ENCODE measurements at places on chromosomes 5 and 9. TPM values are rescaled to one million over a fixed set of nuclear protein-coding genes. Genes with fewer than 3 reads are reported as not detected.

The SLCO4C1 gene
- not detected for total RNA-seq

The WDR31 gene
- 2.0 TPM for total RNA-seq

The OR2Y1 gene
- total RNA-seq: not detected

The SLC34A1 gene
- total RNA-seq: not detected

GRCh38 chr9:131049829-131050715, 41.1 kb downstream of the LAMC3 start:
- no peak for DNase-seq
- H3K4me1 ChIP-seq: no peaks in the 10 kb centered on the region
- no peaks in the 10 kb centered on the region for H3K36me3 ChIP-seq
- H3K4me3 ChIP-seq: no peak overlapping the region

- no peaks in the 10 kb centered on the region for H3K4me1 ChIP-seq
- peaks cover 19% of the 10 kb centered on the region for H3K36me3 ChIP-seq
- DNase-seq: no peak
- no peak overlapping the region for H3K4me3 ChIP-seq
Observed at GRCh38 chr9:109974918-109975276, 194.9 kb downstream of the PALM2AKAP2 start.

GRCh38 chr5:147160902-147161700, 73.7 kb upstream of the STK32A start:
- DNase-seq: no peak
- H3K4me1 ChIP-seq: no peaks in the 10 kb centered on the region
- no peak overlapping the region for H3K27ac ChIP-seq
- peaks cover 2% of the 10 kb centered on the region for H3K27me3 ChIP-seq

- H3K27ac ChIP-seq: no peak overlapping the region
- DNase-seq: no peak
- H3K4me1 ChIP-seq: peaks cover 9% of the 10 kb centered on the region
- no peaks in the 10 kb centered on the region for H3K36me3 ChIP-seq
- H3K27me3 ChIP-seq: no peaks in the 10 kb centered on the region
Observed at GRCh38 chr5:32840606-32841005, 129.5 kb downstream of the NPR3 start.

DNA sequence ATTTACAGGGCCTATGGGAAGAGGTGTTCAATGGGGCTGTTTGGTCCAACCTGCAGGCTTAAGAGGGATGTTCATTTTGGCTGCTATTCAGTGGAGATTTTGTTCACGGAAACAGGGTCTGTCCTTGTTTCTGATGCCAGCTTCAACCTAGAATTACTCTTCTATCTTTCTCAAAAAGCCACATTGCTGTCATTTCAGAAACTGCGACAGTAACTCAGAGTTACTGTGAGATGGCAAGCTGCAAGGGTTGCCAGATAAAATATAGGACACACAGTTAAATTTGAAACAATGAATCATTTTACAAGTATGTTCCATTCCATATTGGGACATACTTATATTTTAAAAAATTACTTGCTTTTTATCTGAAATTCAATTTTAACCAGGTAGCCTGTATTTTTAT, 128.0 kb downstream of the NPR3 start:
- no peak for DNase-seq
- H3K36me3 ChIP-seq: no peaks in the 10 kb centered on the region
- H3K4me1 ChIP-seq: peaks cover 9% of the 10 kb centered on the region
- no peak overlapping the region for H3K4me3 ChIP-seq

- H3K27me3 ChIP-seq: 0 out of 2 replicates have a peak, but pooled peaks cover 1% of the 10 kb centered on the region
- H3K4me3 ChIP-seq: no peak overlapping the region
- H3K36me3 ChIP-seq: no peaks in the 10 kb centered on the region
- H3K4me1 ChIP-seq: no peaks in the 10 kb centered on the region
- no peak overlapping the region for H3K27ac ChIP-seq
- no peak for DNase-seq
Observed at GRCh38 chr9:121483049-121483448, 16.6 kb downstream of the GGTA1 start.

DNA sequence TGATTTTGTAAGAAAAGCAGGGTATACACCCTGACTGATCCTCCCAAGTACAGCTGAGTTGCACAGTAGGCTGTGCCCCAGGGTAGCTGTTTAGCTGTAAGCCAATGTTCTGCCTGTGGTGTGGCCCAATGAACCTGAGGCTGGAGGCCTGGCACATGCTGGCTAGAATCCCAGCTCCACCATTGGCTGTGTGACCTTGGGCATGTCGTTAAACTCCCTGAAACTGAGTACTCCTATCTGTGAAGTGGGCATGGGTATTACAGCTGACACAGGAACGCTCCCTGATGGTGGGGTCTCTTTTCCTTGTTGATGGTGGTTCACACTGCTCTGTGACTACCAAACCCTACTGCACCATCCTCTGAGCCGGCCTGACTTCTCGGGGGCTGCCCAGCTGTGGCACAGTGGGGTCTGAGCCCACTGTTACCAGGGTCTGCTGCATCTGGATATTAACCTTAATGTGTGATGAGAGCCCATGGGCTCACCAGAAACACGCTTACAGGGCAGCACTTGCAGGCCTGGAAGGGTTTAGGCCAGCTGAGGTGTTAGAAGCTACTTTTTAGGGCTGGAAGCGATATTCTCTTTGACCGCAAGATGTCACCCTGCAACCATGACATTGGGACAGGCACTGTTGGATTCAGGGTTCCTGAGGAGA, 7.0 kb upstream of the GADD45G start:
- peak; percentile 11 for DNase-seq
- H3K4me1 ChIP-seq: peaks cover 6% of the 10 kb centered on the region
- H3K36me3 ChIP-seq: no peaks in the 10 kb centered on the region
- H3K27me3 ChIP-seq: peaks cover 15% of the 10 kb centered on the region
- H3K4me3 ChIP-seq: no peak overlapping the region

DNA sequence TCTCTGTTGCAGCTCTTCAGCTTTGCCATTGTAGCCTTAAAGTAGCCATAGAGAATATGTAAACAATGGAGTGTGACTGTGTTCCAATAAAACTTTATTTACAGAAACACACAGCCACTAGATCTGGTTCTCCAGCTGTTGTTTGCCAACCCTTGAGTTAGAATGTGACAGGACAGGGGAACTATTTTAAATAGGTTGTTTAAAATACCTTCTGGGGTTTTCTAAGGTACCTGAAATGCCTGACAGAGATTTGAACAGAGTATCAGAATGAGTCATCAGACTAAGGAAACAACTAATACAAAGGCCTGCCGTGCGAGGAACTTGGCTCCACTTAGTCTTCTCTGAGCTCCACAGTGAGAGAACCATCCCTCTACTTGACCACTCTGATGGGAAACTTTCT, 85.4 kb downstream of the HSD17B4 start:
- peaks cover 5% of the 10 kb centered on the region for H3K36me3 ChIP-seq
- no peaks in the 10 kb centered on the region for H3K4me1 ChIP-seq
- H3K4me3 ChIP-seq: no peak overlapping the region
- no peak overlapping the region for H3K27ac ChIP-seq
- H3K27me3 ChIP-seq: no peaks in the 10 kb centered on the region
- no peak for DNase-seq

DNA sequence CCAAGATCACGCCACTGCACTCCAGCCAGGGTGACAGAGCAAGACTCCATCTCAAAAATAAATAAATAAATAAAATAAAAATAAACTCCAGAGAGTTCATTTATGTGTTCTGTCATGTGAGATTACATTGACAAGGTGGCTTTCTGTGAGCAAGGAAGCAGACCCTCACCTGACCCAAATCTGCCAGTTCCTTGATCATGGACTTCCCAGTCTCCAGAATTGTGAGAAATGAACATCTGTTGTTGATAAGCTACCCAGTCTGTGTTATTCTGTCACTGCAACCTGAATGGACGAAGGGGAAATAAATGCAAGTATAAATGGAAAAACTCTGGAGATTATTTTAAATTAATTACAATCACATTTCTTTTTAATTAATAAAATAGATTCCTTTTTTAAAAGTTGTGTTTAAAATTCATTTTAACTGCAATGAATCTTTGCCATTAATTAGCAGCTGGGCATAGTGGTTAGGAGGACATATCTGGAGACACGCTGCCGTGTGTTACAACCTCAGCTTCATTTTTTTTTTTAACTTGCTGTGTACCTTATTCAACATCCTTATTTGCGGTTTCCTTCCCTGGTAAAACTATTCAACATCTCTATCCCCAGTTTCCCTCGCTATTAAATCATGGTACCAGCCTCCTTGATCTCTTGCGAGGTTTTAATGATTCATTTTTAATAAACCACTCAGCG, 376.4 kb downstream of the CHSY3 start:
- H3K27ac ChIP-seq: no peak overlapping the region
- H3K4me1 ChIP-seq: no peaks in the 10 kb centered on the region
- no peak for DNase-seq
- H3K36me3 ChIP-seq: no peaks in the 10 kb centered on the region

DNA sequence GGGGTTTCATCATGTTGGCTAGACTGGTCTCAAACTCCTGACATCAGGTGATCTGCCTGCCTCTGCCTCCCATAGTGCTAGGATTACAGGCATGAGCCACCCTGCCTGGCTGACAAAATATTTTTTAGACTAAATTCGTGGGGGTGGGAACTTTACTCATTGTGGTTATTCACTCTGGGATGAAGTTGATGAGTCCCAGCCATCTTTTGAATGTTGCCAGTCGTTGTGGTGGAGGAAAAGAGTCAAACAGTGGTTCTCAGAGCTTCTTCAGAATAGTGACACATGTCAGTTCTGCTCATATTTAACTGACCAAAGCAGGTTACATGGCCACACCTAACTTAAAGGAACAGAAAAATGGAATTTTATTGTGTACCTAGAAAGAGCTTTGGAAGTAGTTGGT, 6.9 kb downstream of the SREK1 start:
- H3K4me3 ChIP-seq: no peak overlapping the region
- no peaks in the 10 kb centered on the region for H3K27me3 ChIP-seq
- H3K27ac ChIP-seq: no peak overlapping the region
- H3K4me1 ChIP-seq: 0 out of 2 replicates have a peak, but pooled peaks cover 5% of the 10 kb centered on the region
- DNase-seq: no peak

- H3K36me3 ChIP-seq: no peaks in the 10 kb centered on the region
- no peaks in the 10 kb centered on the region for H3K27me3 ChIP-seq
- DNase-seq: no peak
Observed at GRCh38 chr9:114791736-114792135, 14.1 kb downstream of the TNFSF15 start.

Data from SJSA1 (cell line).